ENCODE measurements at places on chromosomes 3 and 15.

DNA sequence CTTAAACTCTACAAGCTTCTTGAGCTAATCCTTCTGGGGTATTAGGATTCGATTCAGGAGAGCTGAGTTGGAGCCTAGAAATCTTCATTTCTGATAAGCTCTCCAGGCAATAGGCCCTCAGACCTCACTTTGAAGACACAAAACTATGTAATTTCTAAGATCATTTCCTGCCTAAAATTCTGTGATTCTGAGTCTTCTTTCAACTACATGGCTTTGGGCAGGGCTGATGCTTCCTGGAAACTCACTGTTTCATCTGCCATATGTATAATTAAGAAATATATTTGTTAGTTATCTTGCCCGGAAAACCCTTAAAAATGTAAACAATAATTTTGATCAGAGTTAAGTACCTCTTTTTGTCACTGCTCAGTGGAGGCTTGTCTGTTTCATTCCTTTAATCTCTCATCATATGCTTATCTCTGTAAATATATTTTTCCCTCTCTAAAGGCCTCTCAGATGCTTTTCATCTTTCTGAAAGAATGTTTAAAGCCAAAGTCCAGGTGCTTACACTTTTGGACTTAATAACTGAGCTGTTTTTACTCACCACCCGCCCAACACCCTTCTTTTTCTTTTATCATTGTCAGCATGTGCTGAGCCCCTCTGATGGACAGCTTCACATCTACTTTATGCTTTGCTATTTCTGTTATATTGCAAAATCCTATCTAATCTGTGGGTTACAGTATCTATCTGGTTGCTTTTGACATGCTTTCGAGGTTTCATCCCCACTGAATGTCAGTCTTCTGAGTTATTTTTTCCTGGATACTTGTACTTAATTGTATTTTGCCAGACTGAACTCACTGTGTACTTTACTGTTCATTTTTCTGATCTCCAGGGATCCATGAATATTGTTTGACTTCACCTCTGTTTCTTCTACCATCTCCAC lies 38.2 kb downstream of the FILIP1L start:
- no peak for DNase-seq

- no peak for DNase-seq
Observed at GRCh38 chr3:127182848-127183714, 9.8 kb upstream of the PRR23E start.

DNA sequence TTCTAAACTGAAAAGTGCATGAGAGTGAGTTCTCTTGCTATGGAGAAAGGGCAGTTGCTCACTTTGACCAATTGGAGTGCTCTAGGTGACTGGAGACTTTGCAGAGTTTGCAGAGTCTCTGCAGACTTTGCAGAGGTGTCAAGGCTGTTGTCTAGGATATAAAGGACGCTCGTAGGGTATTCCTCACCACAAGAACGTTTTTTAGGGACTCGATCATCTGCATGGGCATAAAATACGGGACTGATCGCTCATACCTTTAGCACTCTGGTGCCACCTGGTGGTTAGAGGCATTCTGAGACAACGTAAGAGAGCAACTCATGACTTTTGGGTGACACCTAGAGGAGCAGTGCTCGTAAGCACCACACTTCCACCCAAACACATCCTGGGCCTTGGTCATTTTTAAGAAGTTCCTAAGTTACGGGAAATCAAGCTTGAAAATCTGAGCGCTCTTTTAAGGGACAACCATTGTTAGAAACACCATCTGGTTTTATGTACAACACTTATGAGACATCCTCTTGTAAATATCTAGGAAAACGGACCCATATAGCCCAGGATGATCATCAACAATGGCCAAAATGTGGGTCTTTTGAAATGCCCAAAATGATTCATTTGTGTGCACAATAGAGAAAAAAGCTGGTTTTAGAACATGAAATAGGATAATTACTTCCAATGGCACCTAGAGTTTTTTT lies 51.6 kb upstream of the XCR1 start:
- peak; percentile 93 for DNase-seq

GRCh38 chr3:115141033-115141757 lies 5.9 kb downstream of the ZBTB20 start:
- DNase-seq = no peak

DNA sequence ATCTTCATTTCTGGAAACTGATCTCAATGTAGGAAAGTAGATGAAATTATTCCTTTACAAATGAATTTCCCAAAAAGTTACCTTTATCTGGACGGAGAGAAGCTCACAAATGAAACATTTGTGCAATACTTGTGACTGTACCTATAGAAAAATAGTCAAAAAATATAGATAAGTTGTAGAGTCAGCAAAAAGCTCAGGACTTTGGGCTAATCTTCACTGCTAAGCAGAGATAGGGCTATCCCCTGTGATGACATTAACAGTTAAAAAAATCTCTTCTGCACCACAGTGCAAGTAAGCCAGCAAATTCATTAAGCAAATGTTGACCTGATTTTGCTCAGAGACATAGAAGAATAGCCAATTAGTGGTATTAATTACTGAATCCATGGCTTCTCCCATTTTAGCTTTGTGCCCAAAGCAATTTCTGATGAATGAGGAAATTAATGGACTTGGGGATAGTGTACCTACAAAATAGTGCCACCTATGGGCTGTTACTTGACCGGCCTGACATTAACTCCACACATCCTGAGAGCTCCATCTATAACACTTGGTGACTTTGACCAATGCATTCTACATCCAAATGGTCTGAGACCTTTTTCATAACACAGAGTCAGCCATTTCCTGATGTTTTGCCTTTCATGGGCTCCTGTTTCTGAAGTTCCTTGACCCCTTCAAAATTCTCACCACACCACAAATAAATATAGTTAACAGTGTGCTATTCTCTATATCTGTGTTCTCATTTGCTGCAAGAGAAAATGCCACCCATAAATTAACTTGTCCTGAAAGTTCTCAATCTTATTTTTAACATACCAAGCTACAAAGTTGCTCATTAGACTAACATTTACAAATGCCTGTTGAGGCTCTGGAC lies 105.0 kb downstream of the SSR3 start:
- no peak for DNase-seq

- DNase-seq = no peak
Observed at GRCh38 chr3:152682477-152682876, 152.5 kb upstream of the P2RY1 start.

- no peak for DNase-seq
Observed at GRCh38 chr3:6854184-6854583, 6.7 kb upstream of the GRM7 start.

- DNase-seq = no peak
Observed at GRCh38 chr3:155106119-155106518, 26.0 kb downstream of the MME start.

DNA sequence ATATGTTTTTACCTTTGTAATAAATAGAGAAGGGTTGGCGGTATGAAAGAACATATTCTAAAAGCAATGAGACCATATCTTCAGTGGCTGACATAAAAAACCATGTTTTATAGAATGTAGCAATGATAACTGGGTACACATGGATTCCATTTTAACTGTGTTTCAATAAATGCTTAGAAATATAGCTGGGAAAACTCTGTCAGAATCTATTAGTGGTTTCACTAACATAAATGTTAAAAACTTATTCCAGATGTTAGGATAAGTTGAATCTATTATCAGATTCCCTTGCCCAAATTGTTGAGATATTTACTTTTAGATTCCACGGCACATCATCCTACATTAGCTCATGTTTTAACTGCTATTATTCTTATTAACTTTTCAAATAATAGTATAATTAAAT lies 772.2 kb upstream of the ALCAM start:
- no peak for DNase-seq

GRCh38 chr15:51678096-51678495 lies 3.2 kb upstream of the SCG3 start:
- DNase-seq = no peak

- DNase-seq = peak; percentile 46
Observed at GRCh38 chr15:63238796-63239195, 38.6 kb upstream of the APH1B start.

- DNase-seq = no peak
Observed at GRCh38 chr3:17639765-17640164, 102.7 kb downstream of the TBC1D5 start.

GRCh38 chr15:54304321-54304720 lies 326.1 kb downstream of the UNC13C start:
- no peak for DNase-seq

GRCh38 chr3:115838786-115839185 lies 215.5 kb downstream of the GAP43 start:
- no peak for DNase-seq

- peak; percentile 15 for DNase-seq
Observed at GRCh38 chr15:94174399-94174802, 57.0 kb upstream of the MCTP2 start.

DNA sequence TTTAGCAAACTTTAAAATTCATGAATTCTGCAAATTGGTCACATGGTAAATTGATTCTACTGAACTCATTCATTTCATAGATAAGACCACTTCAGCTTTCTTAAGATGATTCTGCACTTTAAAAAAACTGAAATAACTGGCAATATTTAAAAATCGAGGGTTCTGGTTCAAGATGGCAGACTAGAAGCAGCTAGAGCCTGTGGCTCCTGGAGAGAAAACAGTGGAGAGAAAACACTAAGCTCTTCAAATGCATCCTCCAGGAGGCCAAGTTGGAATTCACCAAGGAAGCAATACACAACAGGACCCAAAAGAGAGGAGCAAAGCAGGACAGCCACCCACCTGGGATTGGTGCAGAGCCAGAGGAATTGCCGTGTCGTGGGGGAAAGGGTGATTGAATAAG lies 132.1 kb downstream of the SPATA16 start:
- DNase-seq = no peak

- DNase-seq = no peak
Observed at GRCh38 chr3:156661155-156661554, 13.2 kb upstream of the TIPARP start.

GRCh38 chr3:160183345-160184076 lies 41.7 kb upstream of the C3orf80 start:
- DNase-seq = no peak

GRCh38 chr3:197367081-197367780 lies 68.8 kb upstream of the DLG1 start:
- DNase-seq = no peak

DNA sequence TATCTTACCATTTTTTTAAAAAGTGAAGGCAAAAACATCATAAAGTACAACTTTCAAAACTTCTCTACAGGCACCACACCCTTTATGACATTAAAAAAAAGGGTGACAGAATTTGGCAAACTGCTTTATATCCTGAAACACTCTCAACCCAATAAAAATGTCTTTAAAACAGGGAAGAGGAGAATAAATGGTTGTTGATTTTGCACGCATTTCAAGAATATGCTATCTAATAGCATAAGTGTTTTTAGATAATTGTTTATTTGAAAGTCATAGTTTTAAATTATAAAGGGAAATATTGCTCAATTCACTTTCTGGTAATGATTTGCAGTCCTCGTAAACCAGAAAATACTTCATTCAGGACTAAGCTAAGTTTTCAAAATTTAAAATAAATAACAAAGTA lies 1.7 kb upstream of the PCOLCE2 start:
- DNase-seq = no peak

- DNase-seq = no peak
Observed at GRCh38 chr3:61078048-61078752, 173.1 kb downstream of the FHIT start.

GRCh38 chr3:45479621-45480035 lies 91.3 kb downstream of the LARS2 start:
- DNase-seq = no peak

DNA sequence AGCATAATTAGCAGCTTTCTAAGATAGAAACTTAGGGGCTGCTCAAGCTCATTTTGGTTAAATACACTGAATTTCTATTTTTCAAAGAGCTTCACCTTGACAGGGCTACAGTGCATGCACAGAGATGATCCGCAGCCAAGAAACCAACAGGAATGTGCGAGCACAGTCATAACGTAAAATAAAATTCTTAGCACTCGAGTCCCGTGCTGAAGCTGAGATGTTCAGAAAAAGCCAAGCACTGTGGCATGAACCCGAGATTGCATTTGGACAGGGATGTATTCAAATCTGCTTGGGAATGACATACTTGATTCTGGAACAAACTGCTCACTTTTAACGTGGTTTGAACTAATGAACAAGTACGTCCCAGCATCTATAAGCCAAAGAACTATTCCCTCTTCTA lies 340.3 kb downstream of the FOXP1 start:
- DNase-seq = no peak

GRCh38 chr15:78069052-78069414 lies 8.5 kb downstream of the TBC1D2B start:
- DNase-seq = no peak
